ENCODE measurements at places on chromosomes 2 and 18.

- DNase-seq, result no peak
Observed at GRCh38 chr2:192042126-192042525, 152.6 kb downstream of the TMEFF2 start.

GRCh38 chr18:2121224-2121623, 450.1 kb downstream of the METTL4 start:
- no peak for DNase-seq

DNA sequence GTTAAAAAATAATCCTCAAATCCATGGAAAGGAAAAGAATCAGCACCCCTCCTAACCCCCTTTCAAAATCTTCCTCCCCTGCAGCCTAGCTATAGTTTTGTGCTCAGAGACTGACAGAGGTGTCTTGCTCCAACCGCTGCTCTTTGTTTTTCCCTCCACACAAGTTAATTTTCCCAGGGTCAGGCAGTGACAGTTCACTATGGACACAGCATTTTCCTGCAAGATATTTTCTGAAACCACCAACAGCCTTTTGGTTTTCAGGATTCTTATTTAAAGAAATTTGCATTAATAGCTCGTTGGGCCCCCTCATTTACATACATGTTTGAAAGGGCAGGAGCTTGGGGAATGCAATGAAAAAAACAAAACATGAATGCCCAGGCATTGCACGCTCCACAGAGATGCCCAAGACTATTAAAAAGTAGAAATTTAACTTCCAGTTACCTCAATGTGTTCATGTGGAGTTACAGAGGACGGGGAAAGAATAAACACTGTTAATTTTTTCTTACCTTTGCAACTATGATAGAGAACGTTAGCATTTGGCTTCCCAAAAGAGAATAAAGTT, 71.4 kb upstream of the CXCR4 start:
- DNase-seq, result no peak

- DNase-seq, result no peak
Observed at GRCh38 chr2:196220671-196221070, 49.3 kb upstream of the STK17B start.

- no peak for DNase-seq
Observed at GRCh38 chr2:66440708-66441497, 6.0 kb downstream of the MEIS1 start.

GRCh38 chr2:133292259-133292658, 276.0 kb downstream of the NCKAP5 start:
- DNase-seq, result no peak

GRCh38 chr2:152506843-152507242, 171.9 kb downstream of the FMNL2 start:
- DNase-seq, result no peak

GRCh38 chr2:48849770-48850169, 94.2 kb upstream of the LHCGR start:
- DNase-seq, result no peak
